Glutamatergic neuron (in vitro differentiated cells): ENCODE measurements at places on chromosomes 11 and 22. TPM values are rescaled to one million over a fixed set of nuclear protein-coding genes. Genes with fewer than 3 reads are reported as not detected.

GRCh38 chr22:46071451-46072109 lies 78.7 kb upstream of the PPARA start:
- peaks cover 15% of the 10 kb centered on the region for H3K27me3 ChIP-seq
- H3K4me1 ChIP-seq: peaks cover 1% of the 10 kb centered on the region
- H3K4me3 ChIP-seq: no peak overlapping the region
- peak; percentile 43 for DNase-seq

The MYEOV gene
- total RNA-seq: not detected

DNA sequence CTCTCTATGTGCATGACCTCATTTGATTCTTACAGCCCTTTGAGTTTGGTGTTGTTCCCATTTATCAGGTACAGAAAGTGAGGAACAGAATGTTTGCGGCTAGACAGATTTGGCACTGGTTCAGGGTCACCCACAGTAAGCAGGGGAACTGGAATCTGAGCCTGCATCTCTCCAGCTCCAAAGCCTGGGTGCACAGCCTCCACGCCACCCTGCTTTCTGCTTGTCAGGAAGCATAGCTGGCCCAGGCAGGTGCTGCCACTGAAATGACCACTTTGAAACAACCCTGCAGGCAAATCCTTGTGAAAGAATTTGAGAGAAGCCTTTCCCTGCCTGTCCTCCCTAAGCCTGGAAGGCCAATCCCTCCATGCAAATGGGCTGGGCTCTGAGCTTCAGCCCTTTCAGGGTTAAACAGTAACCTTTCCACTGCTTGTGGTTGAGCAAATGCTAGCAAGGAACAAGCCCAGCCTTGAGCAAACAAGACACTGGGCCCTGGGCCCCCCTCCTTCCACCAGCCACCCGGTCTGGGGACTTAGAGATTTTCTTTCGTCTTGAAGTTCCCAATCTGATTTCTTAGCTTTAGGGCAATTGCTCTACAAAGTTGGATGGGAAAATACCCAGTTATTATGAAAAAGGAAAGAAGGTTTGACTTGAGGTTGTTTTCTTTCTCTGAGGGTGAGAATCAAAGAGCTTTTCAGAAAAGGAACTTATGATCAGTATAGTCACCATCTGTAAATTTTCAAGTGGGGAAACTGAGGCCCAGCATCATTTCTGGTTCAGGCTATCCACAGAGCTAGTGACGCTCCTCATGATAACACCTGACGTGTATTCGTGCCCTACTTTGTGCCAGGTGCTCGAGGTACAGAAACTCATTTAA lies 19.4 kb downstream of the EHF start:
- peaks cover 2% of the 10 kb centered on the region for H3K27me3 ChIP-seq
- H3K4me3 ChIP-seq: no peak overlapping the region
- no peaks in the 10 kb centered on the region for H3K4me1 ChIP-seq
- DNase-seq: no peak

DNA sequence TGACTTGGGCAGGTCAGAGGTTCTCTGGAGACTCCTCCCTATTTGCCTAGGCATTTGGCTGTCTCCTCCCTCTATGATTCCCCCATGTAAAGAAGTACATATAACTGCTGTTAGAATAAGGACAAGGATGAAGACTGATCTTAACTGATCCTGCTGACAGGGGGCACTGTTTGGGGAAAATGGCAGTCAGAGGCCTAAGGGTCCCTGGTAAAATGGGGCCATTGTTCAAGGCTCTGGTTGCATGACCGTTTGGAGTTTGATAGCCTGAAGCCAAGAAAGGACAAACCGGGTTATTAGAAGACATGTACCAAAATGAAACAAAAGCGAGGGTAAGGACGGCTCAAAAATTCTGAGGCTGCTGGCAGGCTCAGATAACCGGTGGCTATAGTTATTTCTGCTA lies 712.2 kb downstream of the NTM start:
- peaks cover 8% of the 10 kb centered on the region for H3K36me3 ChIP-seq
- H3K27me3 ChIP-seq: no peaks in the 10 kb centered on the region
- no peaks in the 10 kb centered on the region for H3K4me1 ChIP-seq
- H3K27ac ChIP-seq: no peak overlapping the region
- DNase-seq: no peak
- no peak overlapping the region for H3K4me3 ChIP-seq

The GDPD4 gene
- not detected for total RNA-seq

DNA sequence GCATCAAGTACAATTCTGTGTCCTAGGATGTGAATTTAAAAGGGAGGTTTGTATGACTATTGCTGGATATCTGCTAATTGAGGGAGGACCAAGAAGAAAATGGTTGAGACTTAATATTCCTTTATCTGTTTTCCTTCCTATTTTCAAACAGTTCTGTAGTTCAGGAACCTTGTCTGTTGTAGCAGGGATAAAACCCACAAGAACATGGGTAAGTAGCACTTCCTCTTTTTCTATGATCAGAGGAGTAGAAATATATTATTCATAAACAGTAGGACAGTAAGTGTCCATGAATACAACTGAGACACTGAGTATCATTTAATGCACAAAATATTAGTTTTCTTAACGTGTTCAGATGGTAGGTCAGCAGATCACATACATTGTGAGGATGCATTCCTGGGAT lies 7.6 kb downstream of the MS4A3 start:
- DNase-seq: no peak
- no peaks in the 10 kb centered on the region for H3K4me1 ChIP-seq
- H3K36me3 ChIP-seq: no peaks in the 10 kb centered on the region
- H3K27me3 ChIP-seq: no peaks in the 10 kb centered on the region

GRCh38 chr11:38530226-38530625 lies 1932.2 kb upstream of the RAG2 start:
- no peaks in the 10 kb centered on the region for H3K27me3 ChIP-seq
- DNase-seq: no peak
- H3K36me3 ChIP-seq: peaks cover 1% of the 10 kb centered on the region
- no peaks in the 10 kb centered on the region for H3K4me1 ChIP-seq
- no peak overlapping the region for H3K4me3 ChIP-seq
